ENCODE measurements at places on chromosomes 6 and 20. TPM values are rescaled to one million over a fixed set of nuclear protein-coding genes. Genes with fewer than 3 reads are reported as not detected.

The CD83 gene
- 0.27 TPM for total RNA-seq

The BPI gene
- not detected for total RNA-seq

The C20orf204 gene
- not detected for total RNA-seq

The SLC17A2 gene
- total RNA-seq = not detected

The NFS1 gene
- total RNA-seq = 31.5 TPM

The HLA-DPA1 gene
- 6.8 TPM for total RNA-seq

The SCUBE3 gene
- 0.07 TPM for total RNA-seq

The SGK2 gene
- 0.36 TPM for total RNA-seq

The GABBR1 gene
- total RNA-seq = 1.0 TPM

The AVP gene
- not detected for total RNA-seq

The MYB gene
- total RNA-seq = 0.13 TPM

The F13A1 gene
- total RNA-seq = 38.5 TPM

- no peak for DNase-seq
These were observed 47.9 kb upstream of the SCML4 start for GRCh38 chr6:107871976-107872375.

DNA sequence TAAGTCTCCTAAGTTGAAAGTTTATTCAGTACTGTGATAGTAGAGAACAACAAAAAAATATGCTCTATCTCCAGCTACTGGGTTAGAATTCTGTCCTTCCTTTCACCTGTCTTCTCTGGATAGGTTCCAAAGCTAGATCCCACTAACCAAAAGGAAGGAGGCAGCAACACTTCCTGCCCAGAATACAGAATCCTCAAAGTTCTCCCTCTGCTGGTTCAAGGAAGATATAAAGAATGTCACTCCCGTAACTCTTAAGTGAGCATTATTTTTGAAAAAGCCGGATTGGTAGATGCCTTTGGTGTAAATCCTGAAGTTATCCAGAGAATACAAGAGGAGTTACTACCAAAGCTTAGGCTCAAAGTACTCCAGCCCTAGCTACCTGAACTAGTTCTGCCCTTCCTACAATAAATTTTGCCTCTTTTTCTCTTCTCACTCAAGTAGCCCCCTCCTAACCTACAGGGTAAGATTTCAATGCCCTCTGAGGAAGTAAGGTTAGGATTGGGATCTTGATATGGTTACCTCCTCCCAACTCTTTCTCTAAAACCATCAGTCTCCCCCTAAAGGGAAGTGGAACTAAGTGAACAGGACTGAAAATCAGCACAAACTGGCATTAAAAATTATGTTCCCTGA, 26.0 kb upstream of the CRIP3 start:
- DNase-seq = no peak

GRCh38 chr20:44475694-44476560, at the start of gene TTPAL:
TSS of gene TTPAL (plus strand) at chr20:44475874. CDS start at chr20:44480000, 4,126 bp downstream.
- peak; percentile 88 for DNase-seq

- DNase-seq = no peak
These were observed 141.0 kb downstream of the TBXT start for GRCh38 chr6:166026586-166027126.

DNA sequence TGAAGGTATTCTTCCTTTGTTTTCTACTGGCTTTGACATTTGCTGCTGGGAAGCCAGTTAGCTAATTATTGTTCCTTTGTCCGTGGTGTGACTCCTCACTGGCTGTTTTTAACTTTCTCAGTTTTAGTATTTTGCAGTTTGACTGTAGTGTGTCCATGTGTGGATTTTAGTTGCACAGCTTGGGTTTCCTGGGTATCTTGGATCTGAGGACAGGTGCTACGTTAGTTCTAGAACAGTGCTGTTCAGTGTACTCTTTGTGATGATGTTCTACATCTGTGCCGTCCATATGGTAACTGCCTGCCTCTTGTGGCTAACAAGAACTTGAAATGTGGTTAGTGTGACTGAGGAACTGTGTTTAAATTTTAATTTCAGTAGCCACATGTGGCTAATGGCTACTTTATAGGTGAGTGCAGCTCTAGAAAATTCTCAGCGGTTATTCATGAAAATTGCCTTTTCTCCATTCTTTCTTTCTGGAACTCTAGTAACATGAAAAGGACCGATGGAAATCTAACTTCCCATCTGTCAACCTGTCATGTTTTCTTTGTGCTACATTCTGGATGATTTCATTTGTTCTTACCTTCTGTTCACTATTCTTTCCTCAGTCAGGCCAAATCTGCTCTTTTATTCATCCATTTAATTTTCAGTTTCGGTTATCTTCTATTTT, 7.4 kb downstream of the SNX9 start:
- DNase-seq = no peak

GRCh38 chr6:73062837-73063236, 162.5 kb downstream of the KHDC1L start:
- DNase-seq = no peak

GRCh38 chr6:24052590-24052961, 73.4 kb upstream of the NRSN1 start:
- no peak for DNase-seq

- DNase-seq = no peak
These were observed 180.1 kb upstream of the ARID1B start for GRCh38 chr6:156597095-156597494.

GRCh38 chr20:51492167-51493092, 50.1 kb downstream of the NFATC2 start:
- no peak for DNase-seq

DNA sequence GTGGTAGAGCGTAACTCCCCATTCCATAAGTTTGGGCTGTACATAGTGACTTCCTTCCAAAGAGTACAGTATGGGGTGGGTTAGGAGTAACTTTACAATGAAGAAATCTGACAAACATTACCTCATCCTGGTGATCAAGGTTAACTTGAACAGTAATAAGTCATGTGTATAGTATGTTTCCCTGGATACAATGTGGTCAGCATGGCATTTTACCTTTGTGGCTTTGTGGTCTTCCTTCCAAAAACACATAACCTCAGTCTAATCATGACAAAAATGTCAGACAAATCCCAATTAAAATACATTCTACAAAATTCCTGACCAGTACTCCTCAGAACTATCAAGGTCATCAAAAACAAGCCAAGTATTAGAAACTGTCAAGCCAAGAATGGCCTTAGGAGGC, 225.1 kb downstream of the UBE3D start:
- no peak for DNase-seq

DNA sequence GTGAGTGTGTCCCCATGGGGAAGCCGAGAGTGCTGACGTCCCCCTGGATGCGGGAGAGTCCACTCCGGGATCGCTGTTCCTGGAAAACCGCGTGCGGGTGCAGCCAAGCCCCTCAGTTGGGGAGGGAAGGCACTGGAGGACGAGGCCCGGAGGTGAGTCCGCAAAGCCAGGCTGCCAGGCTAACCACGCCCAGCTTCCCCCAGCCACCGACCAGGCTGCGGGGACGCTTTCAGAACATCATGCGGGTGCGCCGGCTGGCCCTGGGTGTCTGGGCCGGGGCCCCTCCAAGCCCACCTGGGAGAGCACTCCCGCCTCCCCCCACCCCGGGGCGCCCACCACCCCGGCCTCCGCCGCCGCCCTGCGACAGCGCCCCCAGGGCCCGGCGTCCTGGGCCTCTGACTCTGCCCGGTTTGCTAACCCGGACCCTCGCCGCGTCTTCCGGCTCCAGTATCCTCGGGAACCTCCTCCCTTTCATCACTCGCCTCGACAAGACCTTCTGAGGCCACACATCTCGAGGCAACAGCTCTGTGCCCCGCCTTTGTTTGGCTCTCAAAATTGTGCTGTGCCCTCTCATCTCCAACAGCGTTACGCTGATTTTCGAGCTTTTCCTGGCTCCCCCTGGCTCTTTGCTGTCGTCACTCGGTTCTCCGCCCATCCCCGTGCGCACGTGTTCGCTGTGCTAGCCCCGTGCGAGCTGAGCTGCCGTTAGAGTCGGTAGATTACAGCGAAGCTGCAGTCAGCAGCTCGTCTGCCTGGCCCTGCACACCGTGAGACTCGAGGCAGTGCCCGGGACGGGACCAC, 47.1 kb upstream of the ENTPD6 start:
- no peak for DNase-seq

DNA sequence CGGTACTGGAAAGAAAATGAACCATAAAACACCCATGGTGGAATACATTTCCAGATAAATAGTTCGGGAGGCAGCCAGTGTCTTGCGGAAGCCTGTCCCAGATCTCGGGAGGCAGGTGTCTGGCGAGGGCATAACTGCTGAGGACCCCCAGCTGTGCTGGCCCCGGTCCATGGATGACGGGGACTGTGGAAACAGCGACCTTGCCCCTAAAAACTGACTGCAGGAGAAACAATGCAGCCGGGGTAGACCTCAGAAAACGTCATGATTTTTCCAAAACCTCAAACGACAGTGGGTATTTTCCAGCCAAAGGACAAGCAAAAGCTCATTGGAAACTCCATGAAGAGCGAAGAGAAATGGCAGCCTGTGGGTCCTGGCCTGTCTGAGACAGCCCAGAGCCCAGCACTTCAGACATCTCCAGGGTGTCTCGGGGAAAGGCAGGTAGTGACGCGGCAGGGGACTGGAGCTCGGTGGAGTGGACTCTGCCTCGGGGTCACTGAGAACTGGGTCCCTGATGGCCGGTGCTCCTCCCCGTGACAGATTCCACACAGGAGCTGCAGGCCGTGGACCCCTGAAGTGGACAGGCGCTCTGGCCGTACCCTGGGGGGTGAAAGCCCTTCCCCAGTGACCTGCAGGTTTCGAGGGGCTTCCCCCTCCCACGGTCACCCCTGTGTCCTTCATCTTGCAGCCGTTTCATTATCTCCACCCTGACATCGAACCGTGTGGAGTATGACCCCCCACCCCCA, 188.6 kb downstream of the SYNDIG1 start:
- no peak for DNase-seq

GRCh38 chr6:133966654-133967329, 13.8 kb downstream of the TBPL1 start:
- no peak for DNase-seq

- no peak for DNase-seq
These were observed 32.7 kb upstream of the MAP7 start for GRCh38 chr6:136582711-136583471.

GRCh38 chr20:61965606-61966491, 99.8 kb downstream of the TAF4 start:
- DNase-seq = no peak

DNA sequence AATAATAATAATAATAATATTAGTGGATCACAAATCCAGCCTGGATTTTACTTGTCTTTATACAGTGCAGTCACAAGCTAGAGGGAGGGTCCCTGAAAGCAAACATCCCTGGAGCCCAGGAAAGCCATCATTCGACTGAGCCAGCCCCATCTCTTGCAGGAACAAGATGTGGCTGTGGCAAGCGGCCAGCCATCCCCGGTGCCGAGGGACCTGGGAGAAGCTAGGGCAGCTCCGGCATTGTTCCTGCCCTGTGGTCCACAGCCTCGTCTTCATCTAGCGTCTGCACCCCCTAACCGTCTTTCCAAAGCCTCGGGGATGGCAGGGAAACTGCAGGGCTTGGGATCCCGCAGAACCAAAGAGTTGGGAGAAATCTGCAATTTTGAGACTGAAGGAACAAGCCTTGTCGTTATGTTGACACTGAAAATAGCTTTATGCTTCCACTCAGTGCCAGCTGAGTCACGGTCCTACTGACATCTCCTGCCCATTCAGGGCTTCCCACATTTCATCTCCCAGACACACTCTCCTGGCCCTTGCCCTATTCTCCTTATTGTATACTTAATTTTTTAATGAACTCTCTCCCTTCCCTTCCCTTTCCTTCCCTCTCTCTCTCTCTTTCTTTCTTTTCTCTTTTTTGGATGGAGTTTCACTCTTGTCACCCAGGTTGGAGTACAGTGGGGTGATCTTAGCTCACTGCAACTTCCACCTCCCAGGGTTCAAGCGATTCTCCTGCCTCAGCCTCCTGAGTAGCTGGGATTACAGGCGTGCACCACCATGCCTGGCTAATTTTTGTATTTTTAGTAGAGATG, 62.5 kb upstream of the ZNFX1 start:
- DNase-seq = peak; percentile 58

DNA sequence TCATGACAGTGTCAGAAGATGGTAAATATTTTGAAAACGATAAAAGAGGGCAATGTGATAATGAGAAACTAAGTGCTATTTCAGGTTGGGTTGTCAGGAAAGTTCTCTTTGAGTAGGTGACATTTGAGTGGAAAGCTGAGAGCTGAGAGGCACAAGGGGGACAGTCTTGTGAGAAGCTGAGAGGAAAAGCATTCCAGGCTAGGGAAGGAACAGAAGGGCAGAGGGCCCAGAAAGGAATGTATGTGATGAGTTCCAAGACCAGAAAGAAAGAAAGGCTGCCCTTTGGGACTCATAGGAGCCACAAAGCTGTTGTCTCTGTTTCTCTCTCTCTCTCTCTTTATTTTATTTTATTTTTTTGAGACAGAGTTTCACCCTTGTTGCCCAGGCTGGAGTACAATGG, 7.6 kb upstream of the RNF182 start:
- no peak for DNase-seq

DNA sequence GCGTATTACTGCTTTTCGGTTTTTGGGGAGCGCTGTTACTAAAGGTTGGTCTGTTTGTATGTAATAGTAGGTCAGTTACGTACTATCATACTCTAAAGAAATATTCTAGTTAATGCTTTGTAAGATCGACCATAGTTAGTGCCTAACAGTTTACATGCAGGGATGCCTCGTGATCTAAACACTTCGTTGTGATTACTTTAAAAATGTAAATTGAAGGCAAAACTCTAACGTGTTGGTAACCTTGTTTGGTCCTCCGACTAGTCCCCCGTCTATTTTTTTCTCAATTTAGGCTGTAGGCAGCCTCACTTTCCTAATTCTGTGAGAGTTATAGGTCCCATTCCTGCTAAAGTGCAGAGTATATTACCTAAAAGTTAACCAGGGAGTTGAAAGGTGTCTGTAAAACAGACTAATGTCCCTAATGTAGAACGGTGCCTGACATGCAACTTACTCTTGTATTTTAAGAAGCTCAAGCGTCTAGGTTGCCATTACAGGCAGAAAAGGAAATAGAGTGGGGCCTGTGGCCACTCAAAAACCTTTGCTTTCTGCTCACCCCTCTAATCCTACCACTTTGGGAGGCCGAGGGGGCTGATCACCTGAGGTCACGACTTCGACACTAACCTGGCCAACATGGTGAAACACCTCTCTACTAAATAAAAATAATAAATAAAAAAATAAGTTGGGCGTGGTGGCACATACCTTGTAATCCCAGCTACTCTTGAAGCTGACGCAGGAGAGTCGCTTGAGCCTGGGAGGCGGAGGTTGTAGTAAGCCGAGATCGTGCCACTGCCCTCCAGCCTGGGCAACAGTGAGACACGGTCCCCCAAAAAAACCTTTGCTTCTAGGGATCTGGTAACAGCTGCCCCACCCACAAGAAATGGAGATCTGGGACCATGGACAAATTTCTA, 37.8 kb downstream of the HFE start:
- DNase-seq = no peak

GRCh38 chr6:153849072-153849779, 189.8 kb upstream of the OPRM1 start:
- no peak for DNase-seq

- no peak for DNase-seq
These were observed 3.2 kb upstream of the TNFRSF6B start for GRCh38 chr20:63693083-63693732.

DNA sequence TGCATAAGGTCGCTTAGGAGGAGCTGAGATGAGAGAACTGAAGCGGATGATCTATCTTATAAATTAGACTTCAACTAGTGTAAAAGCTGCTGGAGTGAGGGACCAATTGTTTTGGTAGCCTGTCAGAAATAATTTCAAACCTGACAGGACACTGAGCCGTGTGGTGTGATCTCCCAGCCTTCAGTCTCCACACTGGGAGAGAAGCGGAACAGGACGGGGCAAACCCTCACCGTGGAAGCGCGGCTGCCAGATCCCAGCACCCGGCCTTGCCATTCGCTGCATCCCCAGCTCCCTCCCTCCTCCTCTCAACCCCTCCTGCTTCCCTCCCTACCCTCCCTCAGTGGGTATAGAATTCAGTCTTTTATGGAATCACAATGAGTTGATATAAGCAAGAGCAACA, 900.1 kb upstream of the SLC35B3 start:
- no peak for DNase-seq

GRCh38 chr6:163449076-163449475, 34.6 kb downstream of the QKI start:
- no peak for DNase-seq
